ENCODE measurements at places on chromosomes 3 and 15.

DNA sequence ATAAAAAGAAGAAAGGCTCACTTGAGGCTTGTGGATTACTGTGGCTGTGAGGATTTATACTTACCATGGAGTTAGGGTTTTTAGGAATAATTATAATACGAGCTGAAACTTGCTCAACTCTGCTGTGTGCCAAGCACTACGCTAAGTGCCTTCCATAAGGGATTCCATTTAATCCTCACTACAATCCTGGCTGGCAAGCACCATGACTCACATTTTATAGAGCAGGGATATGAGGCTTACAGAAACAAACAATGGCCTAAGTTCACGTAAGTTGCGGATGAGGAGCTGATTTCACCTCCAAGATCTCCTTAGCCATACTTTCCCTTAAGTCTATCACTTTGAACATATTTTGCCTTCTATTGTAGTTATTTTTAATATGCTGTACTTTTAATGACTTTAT, 43.9 kb upstream of the ARL8B start:
- no peak for DNase-seq

DNA sequence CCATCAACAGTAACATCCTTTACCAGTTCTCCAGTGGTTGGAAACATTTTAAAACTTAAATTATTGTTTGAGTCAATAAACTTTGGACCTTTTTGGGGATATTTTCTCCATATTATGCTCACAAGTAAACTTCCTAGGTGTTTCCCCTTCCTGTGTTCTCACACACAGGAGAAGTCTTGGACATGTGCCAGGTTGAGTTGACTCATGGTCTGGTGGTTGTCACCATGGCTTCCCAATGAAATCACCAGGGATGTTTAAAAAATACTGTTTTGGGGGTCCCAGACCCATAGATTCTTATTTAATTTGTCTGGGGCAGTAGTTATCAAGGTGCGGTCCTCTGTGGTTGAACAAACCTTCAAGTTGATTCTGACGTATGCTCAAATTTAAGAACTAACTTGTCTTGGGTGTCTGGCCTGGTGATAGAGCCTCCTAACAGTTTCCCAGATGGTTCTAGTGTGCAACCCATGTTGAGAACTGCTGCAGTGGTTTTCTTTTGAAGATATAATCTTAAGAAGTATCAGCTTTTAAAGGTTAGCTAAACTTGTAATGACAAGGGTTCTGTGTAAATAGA, 291.8 kb downstream of the EDEM1 start:
- no peak for DNase-seq

DNA sequence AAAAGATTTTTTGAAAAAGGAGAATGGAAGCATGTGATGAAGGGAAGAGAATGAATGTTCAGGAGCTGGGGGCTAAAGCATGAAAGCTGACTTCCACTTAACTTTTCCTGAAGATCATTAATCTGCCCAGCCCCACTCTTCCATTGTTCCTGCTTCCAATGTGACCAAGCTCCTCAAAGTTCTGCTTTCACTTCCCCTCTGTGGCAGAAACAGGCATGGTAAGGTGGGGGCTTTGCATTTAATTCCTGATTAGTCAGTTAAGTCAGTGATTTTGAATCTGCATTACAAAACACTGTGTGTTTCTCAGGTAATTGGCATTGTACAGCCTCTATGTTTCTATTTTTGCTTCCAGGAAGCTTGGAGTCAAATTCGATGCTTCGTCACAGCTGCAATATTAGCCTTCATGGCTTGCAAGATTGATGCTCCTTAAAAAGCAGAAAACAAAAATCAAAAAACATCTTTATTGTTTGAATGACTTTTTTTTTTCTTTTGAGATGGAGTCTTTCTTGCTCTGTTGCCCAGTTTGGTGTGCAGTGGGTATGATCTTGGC, 7.3 kb upstream of the TM6SF1 start:
- DNase-seq, result no peak

- no peak for DNase-seq
Measured at GRCh38 chr3:156637480-156638022, 36.8 kb upstream of the TIPARP start.

- no peak for DNase-seq
Measured at GRCh38 chr15:94098921-94099573, 132.3 kb upstream of the MCTP2 start.

DNA sequence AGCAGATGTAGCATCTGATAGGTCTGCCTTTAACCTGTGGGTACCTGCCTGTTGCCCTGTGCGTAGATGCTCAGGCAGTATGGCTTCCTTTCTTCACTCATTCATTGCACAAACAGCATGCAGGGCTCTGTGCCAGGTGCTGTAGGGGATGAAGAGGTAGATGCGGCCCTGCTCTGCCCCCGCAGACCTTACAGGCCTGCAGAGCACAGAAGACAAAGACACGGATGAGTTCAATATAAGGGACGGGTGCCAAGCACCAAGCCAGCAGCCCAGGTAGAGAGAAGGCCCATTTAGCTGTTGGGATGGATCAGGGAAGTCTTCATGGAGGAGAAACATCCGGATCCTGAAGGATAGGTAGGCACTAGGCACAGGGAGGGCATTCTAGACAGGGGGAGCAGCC, 69.4 kb downstream of the AAGAB start:
- DNase-seq, result no peak

- DNase-seq, result no peak
Measured at GRCh38 chr3:19439944-19440343, 291.6 kb downstream of the KCNH8 start.

DNA sequence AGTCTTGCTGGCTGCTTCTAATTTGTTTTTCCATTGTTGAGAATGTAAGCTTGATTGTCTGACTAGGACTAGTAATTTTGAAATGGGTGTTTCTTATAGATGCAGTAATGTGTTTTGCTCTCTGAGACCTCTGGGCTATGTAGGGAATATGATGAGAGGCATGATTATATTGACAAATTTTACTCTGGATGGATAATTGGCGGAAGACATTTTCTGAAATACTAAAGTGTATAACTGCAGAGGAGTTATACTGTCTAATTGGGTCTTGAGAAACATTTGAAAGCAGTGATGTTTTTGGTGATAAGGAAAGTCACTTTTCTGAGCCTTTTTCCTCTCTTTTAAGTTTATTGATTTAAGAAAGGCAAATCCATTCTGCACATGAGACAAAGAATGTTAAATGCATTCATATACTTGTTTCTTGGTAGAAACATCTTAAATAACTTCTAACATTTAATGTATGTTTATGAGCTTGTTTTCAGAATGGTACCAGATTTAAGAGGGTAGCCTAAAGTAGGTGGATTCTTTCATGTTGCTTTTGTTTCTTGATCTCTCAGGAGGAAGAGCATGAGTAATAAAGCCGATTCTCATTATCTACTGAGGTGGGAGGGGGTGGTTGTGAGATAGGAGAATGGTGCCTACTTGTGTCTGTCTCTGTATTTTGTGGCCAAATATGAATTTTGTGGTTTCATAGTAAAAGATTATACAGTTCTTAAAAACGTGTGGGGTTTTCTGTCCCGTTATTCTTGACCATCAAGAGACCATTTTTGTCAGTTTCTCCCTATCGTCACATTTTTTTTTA, 2.0 kb downstream of the ATP2C1 start:
- no peak for DNase-seq
